Type B pancreatic cell (in vitro differentiated cells): ENCODE measurements at places on chromosomes 7 and 10. TPM values are rescaled to one million over a fixed set of nuclear protein-coding genes. Genes with fewer than 3 reads are reported as not detected.

GRCh38 chr10:127216274-127216673 lies 19.9 kb upstream of the INSYN2A start:
- no peak overlapping the region for H3K4me3 ChIP-seq
- no peak overlapping the region for H3K27ac ChIP-seq

DNA sequence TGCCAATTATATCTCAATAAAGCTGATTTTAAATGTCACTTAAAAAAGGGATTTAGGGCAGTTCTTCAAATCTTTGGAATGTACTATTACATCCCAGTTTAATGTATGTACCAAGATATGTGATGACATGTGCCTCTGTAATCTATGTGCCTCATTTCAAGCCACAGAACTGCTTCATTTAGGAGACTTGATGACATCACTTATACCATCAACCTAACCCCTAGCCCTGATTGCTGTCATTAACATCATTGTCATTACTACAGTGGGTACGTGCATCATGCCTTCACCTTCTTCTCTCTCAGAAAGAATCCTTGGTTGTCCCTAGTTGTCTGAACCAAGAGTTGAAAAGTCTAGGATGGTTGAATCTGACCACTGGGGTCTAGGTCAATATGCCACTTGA lies 134.3 kb upstream of the RAB11FIP2 start:
- H3K27ac ChIP-seq, result no peak overlapping the region
- H3K4me1 ChIP-seq, result no peaks in the 10 kb centered on the region
- no peak for DNase-seq
- no peaks in the 10 kb centered on the region for H3K27me3 ChIP-seq
- no peak overlapping the region for H3K4me3 ChIP-seq

DNA sequence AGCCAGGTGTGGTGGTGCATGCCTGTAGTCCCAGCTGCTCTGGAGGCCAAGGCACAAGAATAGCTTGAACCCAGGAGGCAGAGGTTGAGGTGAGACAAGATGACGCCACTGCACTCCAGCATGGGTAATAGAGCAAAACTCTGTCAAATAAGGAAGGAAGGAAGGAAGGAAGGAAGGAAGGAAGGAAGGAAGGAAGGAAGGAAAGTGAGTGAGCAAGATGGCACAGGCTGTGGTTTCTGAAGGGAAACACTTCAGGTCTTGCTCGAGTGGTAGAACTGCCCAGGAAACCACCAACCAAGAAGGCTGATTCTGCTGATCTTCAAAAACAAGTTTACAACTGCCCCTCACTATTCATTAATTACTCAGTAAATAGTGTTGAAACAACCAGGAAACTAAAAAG lies 45.2 kb downstream of the EZH2 start:
- no peak overlapping the region for H3K4me3 ChIP-seq
- H3K4me1 ChIP-seq, result no peaks in the 10 kb centered on the region
- H3K27ac ChIP-seq, result no peak overlapping the region
- H3K27me3 ChIP-seq, result no peaks in the 10 kb centered on the region
- DNase-seq, result no peak
- H3K36me3 ChIP-seq, result peaks cover 24% of the 10 kb centered on the region

GRCh38 chr7:120979765-120980499 lies 8.6 kb upstream of the CPED1 start:
- H3K4me1 ChIP-seq, result peaks cover 5% of the 10 kb centered on the region
- DNase-seq, result no peak
- peak overlapping the region; percentile 56 for H3K27ac ChIP-seq
- no peak overlapping the region for H3K4me3 ChIP-seq

GRCh38 chr10:16698461-16698860 lies 118.8 kb downstream of the RSU1 start:
- H3K36me3 ChIP-seq, result peaks cover 3% of the 10 kb centered on the region
- H3K27me3 ChIP-seq, result no peaks in the 10 kb centered on the region
- no peak for DNase-seq

- H3K4me3 ChIP-seq, result no peak overlapping the region
- no peaks in the 10 kb centered on the region for H3K4me1 ChIP-seq
- H3K36me3 ChIP-seq, result no peaks in the 10 kb centered on the region
- DNase-seq, result no peak
- H3K27ac ChIP-seq, result no peak overlapping the region
Measured at GRCh38 chr10:89148061-89148460, 59.1 kb downstream of the CH25H start.

DNA sequence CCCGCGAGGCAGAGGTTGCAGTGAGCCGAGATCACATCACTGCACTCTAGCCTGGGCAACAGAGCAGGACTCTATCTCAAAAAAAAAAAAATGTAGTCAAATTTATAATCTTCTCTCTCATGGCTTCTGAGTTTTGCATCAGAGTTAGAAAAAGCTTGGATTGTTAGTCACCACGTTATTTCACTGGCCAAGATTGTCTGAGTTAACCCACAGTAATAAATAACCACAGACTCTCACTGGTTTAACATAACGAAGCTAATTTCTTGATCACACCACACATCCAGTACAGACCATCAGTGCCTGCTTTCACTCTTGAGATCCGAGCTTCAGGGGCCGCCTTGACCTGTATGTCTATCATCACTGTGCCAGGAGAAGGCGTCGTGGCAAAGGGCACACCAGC lies 116.8 kb upstream of the JCAD start:
- no peak overlapping the region for H3K27ac ChIP-seq
- H3K4me3 ChIP-seq, result no peak overlapping the region
- no peak for DNase-seq
- H3K27me3 ChIP-seq, result no peaks in the 10 kb centered on the region
- H3K4me1 ChIP-seq, result peaks cover 32% of the 10 kb centered on the region
- H3K36me3 ChIP-seq, result no peaks in the 10 kb centered on the region

GRCh38 chr7:731440-732085 lies 4.5 kb upstream of the PRKAR1B start:
- peaks cover 5% of the 10 kb centered on the region for H3K36me3 ChIP-seq
- DNase-seq, result no peak
- no peaks in the 10 kb centered on the region for H3K27me3 ChIP-seq

- H3K36me3 ChIP-seq, result no peaks in the 10 kb centered on the region
- no peak overlapping the region for H3K27ac ChIP-seq
- peaks cover 8% of the 10 kb centered on the region for H3K27me3 ChIP-seq
- no peak overlapping the region for H3K4me3 ChIP-seq
- H3K4me1 ChIP-seq, result peaks cover 7% of the 10 kb centered on the region
Measured at GRCh38 chr10:131244836-131245235, 66.7 kb downstream of the TCERG1L start.

DNA sequence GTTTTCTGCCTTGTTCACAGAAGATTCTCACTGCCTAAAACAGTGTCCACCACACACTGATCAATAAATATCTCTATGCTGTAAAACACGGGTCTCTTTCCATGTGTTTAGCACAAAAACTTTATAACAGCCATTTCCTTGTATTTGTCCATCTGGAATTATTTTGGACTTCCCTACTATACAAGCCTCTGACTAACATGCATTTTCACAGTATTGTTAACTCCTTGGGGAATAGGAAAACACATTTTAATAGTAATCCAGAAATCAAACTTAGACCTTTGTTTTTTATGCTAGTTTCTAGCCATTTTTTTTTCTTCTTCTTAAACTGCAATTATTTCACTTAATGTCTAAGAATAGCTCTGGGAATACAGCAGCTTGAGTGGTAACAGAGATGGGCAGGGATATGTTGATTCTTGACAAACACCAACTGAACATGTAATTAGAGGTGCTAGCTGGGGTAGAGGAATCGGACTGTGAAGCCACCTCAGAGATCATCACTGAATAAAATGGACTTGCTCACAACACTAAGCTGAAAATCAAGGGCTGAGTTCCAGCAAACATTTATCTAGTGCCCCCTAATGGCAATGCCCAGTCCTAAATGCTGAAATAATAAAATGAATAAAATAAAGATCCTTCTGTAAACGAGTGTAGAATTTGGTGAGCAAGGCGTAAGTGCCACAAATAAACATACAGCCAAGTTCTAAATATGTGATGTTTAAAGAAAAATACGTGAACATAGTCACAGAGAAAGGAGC lies 593.1 kb downstream of the SORCS1 start:
- H3K27me3 ChIP-seq, result no peaks in the 10 kb centered on the region
- no peak for DNase-seq
- H3K27ac ChIP-seq, result no peak overlapping the region
- H3K4me1 ChIP-seq, result peaks cover 24% of the 10 kb centered on the region

- peaks cover 25% of the 10 kb centered on the region for H3K4me1 ChIP-seq
- peaks cover 46% of the 10 kb centered on the region for H3K27me3 ChIP-seq
Measured at GRCh38 chr7:47758546-47758945, 176.6 kb upstream of the TNS3 start.

DNA sequence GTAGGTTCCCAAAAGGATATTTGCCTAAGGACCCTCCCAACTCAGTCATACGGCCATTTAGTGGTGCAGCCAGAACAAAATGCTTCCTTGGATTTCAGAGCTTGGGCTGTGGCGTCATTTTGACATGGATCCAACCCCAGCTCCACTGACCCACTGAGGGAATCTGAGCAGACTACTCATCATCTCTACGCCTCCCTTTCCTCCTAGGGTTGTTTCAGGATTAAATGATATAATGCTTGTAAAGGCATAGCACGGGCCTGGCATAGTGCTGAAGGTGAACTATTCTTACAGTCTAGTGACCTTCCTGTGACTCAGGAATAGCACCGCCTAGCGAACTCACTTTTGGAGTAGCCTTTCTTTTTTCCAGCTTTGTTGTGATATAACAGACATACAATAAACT lies 70.3 kb upstream of the LOXL4 start:
- H3K36me3 ChIP-seq, result no peaks in the 10 kb centered on the region
- no peak overlapping the region for H3K27ac ChIP-seq
- no peak for DNase-seq
- no peak overlapping the region for H3K4me3 ChIP-seq
- H3K27me3 ChIP-seq, result peaks cover 24% of the 10 kb centered on the region

DNA sequence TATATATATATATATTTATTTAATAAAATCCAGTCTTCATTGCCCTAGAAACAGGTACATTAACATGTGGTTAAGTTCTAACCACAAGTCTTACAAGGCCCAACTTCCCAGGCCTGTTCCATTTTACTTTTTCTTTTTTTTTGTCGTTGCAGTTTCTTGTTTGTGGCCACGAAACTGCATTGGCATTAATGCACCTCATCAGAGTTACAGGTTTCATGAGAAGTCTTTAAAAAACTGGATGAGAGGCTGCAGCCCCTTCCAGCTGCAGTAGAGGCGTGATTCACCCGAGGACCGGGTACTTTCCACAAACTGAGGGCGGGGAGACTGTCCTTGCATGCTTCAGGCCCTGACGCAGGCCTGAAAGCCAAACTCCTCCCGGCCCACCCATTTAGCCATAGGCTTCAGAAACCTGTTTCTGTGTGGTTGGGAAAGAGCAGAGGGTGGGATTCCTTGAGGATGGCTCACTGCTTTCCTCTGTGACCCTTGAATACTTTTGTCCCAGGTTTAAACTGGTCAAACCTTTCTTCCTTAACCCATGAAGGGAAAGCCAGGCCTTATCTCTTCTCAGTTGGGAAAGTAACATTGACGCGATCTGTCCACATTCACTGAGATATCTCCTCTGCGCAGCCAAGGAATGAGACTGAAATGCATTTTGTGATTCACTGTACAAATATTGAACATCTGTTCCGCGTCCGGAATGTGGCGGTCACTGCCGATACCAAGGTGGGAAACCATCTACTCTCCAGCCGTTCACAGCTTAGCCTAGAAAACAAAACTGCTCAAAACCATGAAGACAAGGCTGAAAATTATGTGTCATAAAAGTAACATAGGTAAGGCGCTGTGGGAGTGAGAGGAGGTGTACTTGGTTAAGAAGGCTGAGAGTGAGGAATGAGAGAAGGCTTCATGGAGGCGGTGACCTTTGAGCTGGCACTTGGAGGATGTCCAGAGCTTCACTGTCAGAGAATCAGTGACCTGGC lies 311.7 kb downstream of the GATA3 start:
- H3K27me3 ChIP-seq, result no peaks in the 10 kb centered on the region
- peaks cover 8% of the 10 kb centered on the region for H3K4me1 ChIP-seq
- peak overlapping the region; percentile 92 for H3K27ac ChIP-seq
- no peak for DNase-seq
- no peaks in the 10 kb centered on the region for H3K36me3 ChIP-seq
- peak overlapping the region; percentile 30 for H3K4me3 ChIP-seq

GRCh38 chr7:137820677-137821420 lies 25.9 kb downstream of the DGKI start:
- H3K4me1 ChIP-seq, result peaks cover 19% of the 10 kb centered on the region
- H3K36me3 ChIP-seq, result no peaks in the 10 kb centered on the region
- no peak for DNase-seq
- H3K4me3 ChIP-seq, result no peak overlapping the region

DNA sequence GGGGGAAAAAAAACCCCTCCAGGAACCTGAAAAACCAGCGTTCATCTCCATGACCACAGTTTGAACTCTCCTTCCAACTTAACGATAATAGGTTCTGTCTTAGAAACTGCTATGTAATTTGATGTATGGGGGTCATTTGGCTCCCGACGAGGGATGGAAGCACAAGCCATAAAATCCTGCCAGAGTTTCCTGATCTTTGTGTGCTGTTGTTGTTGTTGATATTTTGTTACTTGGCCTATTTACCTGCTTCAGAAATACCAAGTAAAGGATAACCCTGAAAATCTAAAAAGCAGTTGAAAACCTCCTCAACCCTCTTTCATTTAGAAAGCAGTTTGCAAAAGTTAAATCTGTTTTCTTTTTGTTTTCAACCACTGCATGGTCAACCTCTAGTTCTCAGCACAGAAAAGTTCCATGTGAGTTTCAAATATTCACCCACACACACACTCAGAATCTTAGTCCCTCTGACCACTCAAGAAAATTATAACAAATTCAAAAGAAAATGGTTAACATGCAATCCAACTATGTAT lies 9.3 kb upstream of the HOXA2 start:
- H3K36me3 ChIP-seq, result peaks cover 53% of the 10 kb centered on the region
- no peak for DNase-seq
- peak overlapping the region; percentile 97 for H3K4me3 ChIP-seq
- peaks cover 56% of the 10 kb centered on the region for H3K27me3 ChIP-seq

DNA sequence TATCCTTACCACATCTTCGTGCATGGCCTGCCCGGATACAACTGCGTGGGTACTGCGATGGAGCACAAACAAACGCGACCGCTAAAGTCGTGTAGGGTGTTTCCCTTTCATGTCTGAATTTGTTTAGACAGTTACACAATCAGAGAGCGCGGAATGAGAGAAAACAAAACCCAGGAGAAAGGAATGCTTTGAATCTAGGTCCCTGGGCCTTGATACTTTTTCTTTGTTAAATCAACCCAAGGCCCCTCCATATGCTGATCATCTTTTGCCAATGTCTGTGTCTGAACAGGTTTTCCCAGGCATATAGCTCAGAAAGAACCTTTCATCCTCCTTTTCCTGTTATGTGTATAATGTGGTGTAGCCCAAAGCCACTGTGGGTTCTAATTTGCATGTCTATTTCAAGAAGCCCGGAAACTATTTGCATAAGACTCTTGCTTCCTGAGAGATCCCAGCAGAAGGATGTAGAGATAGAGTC lies 145.8 kb downstream of the FRMD4A start:
- peaks cover 32% of the 10 kb centered on the region for H3K27me3 ChIP-seq
- H3K4me1 ChIP-seq, result no peaks in the 10 kb centered on the region
- no peaks in the 10 kb centered on the region for H3K36me3 ChIP-seq
- H3K4me3 ChIP-seq, result no peak overlapping the region
- DNase-seq, result no peak
- peak overlapping the region; percentile 51 for H3K27ac ChIP-seq

- DNase-seq, result no peak
- H3K27me3 ChIP-seq, result no peaks in the 10 kb centered on the region
- H3K4me3 ChIP-seq, result peak overlapping the region; percentile 49
- H3K36me3 ChIP-seq, result peaks cover 3% of the 10 kb centered on the region
- H3K27ac ChIP-seq, result peak overlapping the region; percentile 83
Measured at GRCh38 chr10:44995914-44996669, 4.6 kb upstream of the ZNF22 start.

The ABCB1 gene
- total RNA-seq, result 31.3 and 65.7 TPM in 2 replicates

The PRPS1L1 gene
- total RNA-seq, result not detected in 2 replicates

The RNLS gene
- 7.0 and 10.7 TPM in 2 replicates for total RNA-seq

The ADARB2 gene
- 4.9 and 5.2 TPM in 2 replicates for total RNA-seq

The EPHB4 gene
- 69.3 and 78.4 TPM in 2 replicates for total RNA-seq

The C10orf105 gene
- 0.31 TPM in 1 of 2 replicates, not detected in the other for total RNA-seq

The POU6F2 gene
- total RNA-seq, result 1.4 and 2.0 TPM in 2 replicates

The NOM1 gene
- 22.3 and 26.9 TPM in 2 replicates for total RNA-seq

The CHN2 gene
- 19.7 and 34.0 TPM in 2 replicates for total RNA-seq

The TSPAN12 gene
- 14.8 and 16.3 TPM in 2 replicates for total RNA-seq

The WNT8B gene
- total RNA-seq, result 0.29 and 0.68 TPM in 2 replicates

The AASS gene
- total RNA-seq, result 6.3 and 40.8 TPM in 2 replicates
